ENCODE measurements at places on chromosomes 13 and 19. TPM values are rescaled to one million over a fixed set of nuclear protein-coding genes. Genes with fewer than 3 reads are reported as not detected.

Gene LSR
- 10.4 TPM for total RNA-seq

Gene ANGPTL4
- 173 TPM for total RNA-seq

Gene PNMA8B
- total RNA-seq: not detected

Gene TNNI3
- total RNA-seq: 6.5 TPM

Gene SPTBN4
- 0.90 TPM for total RNA-seq

Gene OVOL3
- not detected for total RNA-seq

Gene ZGLP1
- total RNA-seq: 1.8 TPM

Gene ATP8A2
- total RNA-seq: 0.08 TPM

Gene ANKLE1
- total RNA-seq: 0.63 TPM

Gene PNKP
- total RNA-seq: 39.7 TPM

Gene OR7A5
- not detected for total RNA-seq

Gene REXO1
- 22.6 TPM for total RNA-seq

Gene ZNF599
- 2.8 TPM for total RNA-seq

Gene NLRP9
- not detected for total RNA-seq

Gene AMH
- total RNA-seq: 7.8 TPM

Gene NCR1
- not detected for total RNA-seq

Gene MARK4
- total RNA-seq: 6.7 TPM

Gene PROZ
- not detected for total RNA-seq

Gene MPND
- total RNA-seq: 10.1 TPM

Gene SHC2
- 1.1 TPM for total RNA-seq

Gene KCTD15
- 73.1 TPM for total RNA-seq

Gene KLK7
- not detected for total RNA-seq
